Large intestine (tissue), 12 donors: ENCODE measurements at places on chromosomes 3 and 15. TPM values are rescaled to one million over a fixed set of nuclear protein-coding genes. Genes with fewer than 3 reads are reported as not detected.

DNA sequence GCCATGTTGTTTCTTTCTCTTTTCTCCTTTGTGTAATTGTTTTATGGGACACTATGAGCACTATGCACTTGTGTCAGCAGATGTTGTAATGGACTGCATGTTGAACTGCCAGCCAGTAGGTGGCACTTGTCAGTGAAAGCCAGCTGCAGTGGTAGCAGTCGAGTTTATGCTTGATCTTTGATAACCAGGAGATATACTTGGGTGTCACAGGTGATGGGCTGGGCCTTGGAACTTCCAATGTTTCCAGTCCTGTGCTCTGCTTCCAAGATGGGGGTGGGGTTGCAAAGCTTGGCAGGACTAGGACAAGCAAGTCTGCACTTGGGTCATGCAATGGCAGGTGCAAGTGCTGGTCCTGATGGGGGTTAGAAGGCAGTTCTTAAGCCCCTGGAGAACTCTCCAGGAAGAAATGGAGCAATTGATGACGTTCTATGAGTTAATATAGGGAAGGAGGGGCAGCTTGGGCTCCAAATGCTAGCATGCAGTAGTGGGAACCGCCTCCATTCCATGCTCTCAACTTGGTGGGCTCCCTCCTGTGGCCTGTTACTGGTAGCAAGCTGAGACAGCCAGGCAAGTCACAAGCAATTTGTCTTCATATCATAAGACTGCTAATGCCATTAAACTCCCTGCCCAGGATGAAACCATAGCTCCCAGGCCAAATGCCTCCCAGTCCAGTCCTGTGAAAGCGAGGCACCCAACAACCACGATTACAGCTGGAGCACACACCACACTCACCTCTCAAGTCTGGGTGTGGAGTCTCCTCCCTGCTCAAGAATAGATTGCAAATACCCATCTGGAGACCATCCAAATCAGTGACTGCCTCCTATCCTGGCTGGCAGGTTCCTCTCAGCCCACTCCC is 287.2 kb downstream of the CGGBP1 start:
- peak; percentile 22 for DNase-seq

DNA sequence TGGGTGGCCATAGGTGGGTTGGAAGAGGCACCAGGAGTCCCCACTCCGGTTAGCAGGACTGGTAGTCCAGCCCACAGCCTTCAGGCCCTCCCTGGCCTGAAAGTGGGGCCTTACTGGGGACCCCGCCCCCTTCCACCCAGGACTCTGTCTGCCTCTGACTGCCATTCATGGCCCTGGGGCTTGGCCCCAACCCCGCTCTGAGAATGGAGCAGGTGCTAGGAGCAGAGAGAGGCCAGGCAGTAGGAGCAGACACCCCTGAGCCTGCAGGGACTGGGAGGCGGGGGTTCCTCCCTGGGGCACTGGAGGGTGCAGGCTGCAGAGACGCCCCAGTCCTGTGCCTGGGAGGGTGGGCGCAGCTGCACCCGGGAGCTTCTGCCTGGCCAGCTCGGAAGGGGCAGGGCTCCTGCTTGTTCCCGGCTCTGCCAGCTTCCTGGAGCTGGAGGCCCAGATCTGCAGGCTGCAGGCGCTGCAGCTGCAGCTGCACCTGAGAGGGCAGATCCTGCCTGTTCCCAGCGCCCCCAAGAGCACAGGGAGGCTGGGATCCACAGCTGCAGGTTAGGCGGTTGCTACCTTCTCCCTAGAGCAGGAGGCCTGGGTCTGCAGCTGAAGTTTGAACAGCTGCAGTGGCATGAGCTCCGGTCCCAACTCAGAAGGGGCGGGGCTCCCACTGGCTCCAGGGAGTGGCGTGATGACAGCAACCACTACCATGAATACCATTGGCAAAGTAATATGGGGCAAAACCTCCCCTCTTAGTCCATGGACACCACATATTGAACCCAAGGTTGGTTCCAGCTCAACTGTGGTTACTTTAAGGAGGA is 194.7 kb downstream of the SQOR start:
- DNase-seq, result no peak

DNA sequence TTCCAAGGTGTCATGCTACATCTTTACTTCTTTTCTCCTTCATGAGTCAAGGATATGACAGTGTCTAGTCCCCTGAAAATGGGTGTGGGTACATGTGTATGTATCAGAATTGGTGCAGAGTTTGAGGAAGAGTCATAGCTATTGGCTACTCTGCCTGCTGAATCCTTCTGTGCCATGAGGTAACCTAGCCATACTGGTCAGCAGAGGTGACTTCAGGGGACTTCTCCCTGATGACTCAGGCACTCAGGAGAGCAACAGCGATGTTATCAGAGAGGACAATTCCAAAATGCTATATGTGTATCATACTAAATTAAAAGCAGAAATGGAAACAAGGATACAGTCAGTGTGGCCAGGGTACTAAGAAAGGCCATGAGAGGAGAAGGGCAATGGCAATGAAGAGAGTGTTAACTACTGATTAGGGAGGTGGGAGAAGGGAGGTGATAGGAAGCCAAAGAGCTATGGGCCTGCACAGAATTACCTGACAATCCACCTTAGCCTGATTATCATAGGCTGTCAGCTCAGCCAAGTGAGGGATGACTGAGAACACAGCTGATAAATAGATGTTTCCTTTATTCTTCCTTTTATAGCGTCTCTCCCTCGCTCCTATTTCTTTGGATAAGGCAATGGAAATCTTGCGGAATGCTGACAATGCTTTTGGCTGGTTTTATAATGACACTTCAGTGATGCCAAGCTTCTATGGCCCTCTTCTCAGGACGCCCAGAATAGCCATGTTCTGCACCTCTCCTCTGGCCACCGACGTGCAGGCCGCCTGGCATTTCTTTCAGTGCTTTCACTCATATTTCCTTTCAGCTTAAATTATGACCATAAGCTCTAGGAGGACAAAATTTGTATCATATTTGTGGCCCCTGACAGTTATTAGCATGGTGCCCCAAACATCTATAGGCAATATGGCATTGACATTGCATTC is 90.6 kb downstream of the FGF12 start:
- DNase-seq, result no peak

- DNase-seq, result peak; percentile 48
Measured at GRCh38 chr15:69973102-69973714, 124.5 kb downstream of the TLE3 start.

- DNase-seq, result no peak
Measured at GRCh38 chr3:135499426-135499825, 466.1 kb upstream of the PPP2R3A start.

- no peak for DNase-seq
Measured at GRCh38 chr15:31957581-31957980, 72.7 kb upstream of the CHRNA7 start.

- no peak for DNase-seq
Measured at GRCh38 chr15:63013052-63013808, 29.3 kb upstream of the TPM1 start.

- DNase-seq, result no peak
Measured at GRCh38 chr3:101861789-101862415, 12.6 kb downstream of the NFKBIZ start.

DNA sequence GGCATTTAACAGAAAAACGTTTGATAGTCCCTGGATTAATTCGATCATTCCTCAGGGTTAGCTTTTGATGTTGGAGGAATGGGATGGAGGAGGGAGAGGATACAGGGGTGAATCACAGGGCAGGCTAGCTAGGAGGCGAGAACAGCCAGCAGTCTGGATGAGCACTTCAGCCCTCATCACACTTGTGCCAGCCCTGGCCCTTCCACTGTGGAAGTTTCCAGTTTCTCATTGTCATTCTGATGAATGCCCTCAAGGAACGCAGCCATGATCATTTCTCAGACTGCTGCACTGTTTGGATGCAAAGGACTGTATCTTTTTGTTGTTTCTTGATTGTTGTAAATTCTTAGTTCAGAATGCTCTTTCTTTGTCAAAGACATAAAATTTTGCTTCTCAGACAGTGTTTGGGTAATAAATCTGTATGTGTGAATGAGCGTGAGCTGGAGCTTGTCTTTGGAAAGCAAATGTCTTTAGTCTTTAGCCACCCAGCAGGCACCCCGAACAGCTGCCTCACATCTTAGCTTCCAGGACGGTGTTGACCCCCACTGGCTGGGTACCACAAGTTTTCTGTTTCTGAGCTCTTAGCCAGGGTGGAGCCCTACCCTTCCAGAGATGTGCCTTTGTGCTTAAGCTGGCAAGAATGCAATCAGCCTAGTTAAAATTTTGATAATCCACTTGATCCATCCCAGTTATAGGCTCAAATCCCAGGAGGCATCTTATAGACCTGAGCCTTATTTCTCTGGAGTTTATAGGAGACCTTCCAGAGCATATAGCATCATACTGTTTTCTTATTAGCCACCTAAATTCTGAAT is 121.1 kb downstream of the PDCD6IP start:
- no peak for DNase-seq

DNA sequence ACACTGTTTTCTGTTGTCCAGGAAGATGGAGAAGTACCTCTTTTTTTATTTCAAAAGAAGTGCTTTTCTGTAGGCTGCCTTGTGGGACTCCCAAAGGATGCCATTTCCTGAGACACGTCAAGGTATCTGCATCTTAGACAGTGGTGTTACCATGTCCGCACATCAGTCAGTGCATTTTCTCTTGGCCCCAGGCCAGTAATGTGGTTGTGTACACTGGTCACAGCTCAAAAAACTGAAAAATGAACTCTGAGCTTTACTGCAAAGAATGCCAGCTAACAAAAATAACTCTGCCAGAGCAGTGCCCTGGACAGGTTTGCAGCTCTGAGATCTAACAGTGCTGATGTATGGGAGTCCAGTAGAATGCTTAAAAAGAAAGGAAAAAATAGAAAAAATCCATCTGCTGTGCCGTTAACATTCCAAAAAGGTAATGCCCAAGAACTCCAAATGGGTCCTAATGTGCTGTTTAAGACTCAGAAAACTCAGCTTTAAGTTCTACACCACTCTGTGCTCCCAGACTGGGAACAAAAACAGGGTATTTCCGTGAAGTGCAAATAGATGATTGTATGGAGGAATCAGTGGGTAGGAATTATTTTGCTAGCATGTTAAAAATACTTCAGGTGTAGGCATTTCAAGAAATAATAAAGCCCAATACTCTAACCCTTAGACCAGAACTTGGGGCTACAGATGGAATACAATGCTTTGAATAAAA is 315.9 kb downstream of the FEZF2 start:
- DNase-seq, result no peak

- DNase-seq, result no peak
Measured at GRCh38 chr3:11392014-11392859, 120.0 kb downstream of the ATG7 start.

DNA sequence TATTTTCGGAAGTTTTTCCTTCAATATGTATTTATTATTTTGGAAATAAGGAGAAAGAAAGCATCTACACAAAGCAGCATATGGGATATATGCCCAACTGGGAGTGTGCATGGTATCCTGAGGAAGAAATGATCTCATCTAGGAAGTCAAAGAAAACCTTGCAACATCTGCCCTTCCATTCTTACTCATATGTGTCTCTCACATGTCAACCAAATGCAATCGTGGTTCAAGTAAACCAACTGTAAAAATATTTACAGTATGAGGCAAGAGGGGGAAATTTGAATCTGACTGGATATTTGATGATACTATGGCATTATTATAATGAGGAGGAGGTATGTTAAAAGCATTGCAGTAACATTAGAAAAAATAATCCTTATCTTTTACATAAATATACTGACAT is 3.2 kb upstream of the SCG3 start:
- no peak for DNase-seq

DNA sequence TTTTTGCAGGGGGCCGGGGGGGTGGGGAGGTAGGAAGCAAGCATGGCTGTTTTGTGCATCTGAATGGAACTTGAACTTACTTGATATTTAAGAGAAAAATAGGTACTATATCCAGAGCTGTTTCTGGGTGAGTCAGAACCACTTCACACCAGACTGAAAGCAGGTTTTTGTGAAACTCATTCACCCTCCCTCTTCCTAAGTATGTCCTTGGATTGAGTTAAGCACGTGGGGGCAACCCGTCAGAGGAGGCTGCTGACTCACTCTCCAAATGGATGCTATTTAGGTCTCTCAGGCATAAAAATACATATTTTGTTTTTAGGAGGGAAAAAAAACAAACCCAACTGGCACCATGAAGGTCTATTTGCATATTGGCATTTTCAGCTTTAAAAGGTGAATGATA is 270.3 kb downstream of the RYR3 start:
- DNase-seq, result no peak

- DNase-seq, result no peak
Measured at GRCh38 chr3:15318661-15319060, 13.7 kb downstream of the SH3BP5 start.

- DNase-seq, result no peak
Measured at GRCh38 chr15:68695061-68695595, 116.3 kb downstream of the CORO2B start.

- no peak for DNase-seq
Measured at GRCh38 chr3:114308830-114309229, 15.0 kb downstream of the TIGIT start.

- DNase-seq, result no peak
Measured at GRCh38 chr3:169173636-169174035, 489.9 kb downstream of the MECOM start.

DNA sequence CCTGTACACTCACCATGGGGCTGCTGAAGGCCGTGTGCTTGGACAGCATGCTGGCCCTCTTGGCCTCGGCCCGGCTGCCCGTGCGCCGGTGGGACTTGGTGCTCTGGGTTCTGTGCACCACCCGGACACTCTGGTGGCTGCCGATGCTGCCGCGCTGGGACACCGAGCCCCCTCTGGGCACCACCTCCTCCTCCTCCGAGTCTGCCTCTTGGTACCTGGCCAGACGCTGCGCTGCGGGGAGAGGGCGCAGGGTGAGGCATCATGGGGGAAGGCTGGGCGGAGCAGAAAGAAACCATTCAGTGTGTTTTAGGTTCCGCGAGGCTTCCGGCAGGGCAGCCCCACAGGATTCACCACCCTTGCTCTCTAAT is 145.0 kb downstream of the ATP10A start:
- DNase-seq, result no peak

- no peak for DNase-seq
Measured at GRCh38 chr3:18249126-18249525, 176.0 kb downstream of the SATB1 start.

GRCh38 chr3:156059950-156060501 is 60.4 kb upstream of the KCNAB1 start:
- no peak for DNase-seq

- DNase-seq, result no peak
Measured at GRCh38 chr3:137796993-137797392, 32.9 kb downstream of the SOX14 start.

FAM81A gene
- 5.3 TPM for polyA plus RNA-seq

FAM174B gene
- 15.5 TPM for polyA plus RNA-seq

PRR23C gene
- not detected for polyA plus RNA-seq

GOLGA6D gene
- 0.04 TPM for polyA plus RNA-seq

SOX14 gene
- polyA plus RNA-seq, result not detected

AP3B2 gene
- polyA plus RNA-seq, result 10.2 TPM

SIDT1 gene
- 4.5 TPM for polyA plus RNA-seq

GP5 gene
- 0.33 TPM for polyA plus RNA-seq

PLAAT1 gene
- polyA plus RNA-seq, result 0.24 TPM
